ENCODE measurements at places on chromosomes 16 and 17.

DNA sequence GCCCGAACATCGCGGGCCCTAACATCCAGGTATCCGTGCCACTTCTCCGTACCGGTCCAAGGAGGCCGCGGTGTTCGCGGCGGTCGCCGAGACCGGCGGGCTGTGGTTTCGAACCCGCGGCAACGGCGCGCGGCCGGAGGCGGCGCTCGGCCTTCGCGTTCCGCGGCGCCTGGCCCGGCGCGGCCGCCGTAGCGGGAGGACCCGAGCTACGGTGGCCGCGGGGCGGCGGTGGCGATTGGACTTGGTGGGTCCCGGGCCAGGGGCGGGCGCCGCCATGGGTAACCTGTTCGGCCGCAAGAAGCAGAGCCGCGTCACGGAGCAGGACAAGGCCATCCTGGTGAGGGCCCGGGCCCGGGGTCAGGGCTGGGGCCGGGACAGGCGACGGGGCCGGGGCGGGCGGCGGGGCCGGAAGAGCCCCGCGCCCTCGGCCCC lies at the start of gene CHMP6:
CHMP6 (plus strand) TSS at position 197 of the 432 bp plus-strand sequence; CDS start at position 275, 78 bp downstream.
- no peak for DNase-seq

- DNase-seq, result no peak
These were observed 17.1 kb downstream of the MRM3 start for GRCh38 chr17:799261-799660.

- peak; percentile 53 for DNase-seq
These were observed 20.9 kb upstream of the NSRP1 start for GRCh38 chr17:30095507-30096244.

GRCh38 chr16:667780-668518 lies at the start of gene RHOT2:
Gene RHOT2 (plus strand): TSS chr16:668132. CDS start chr16:668200, 68 bp downstream.
- peak; percentile 67 for DNase-seq

GRCh38 chr17:1083451-1084187 lies 86.7 kb downstream of the TIMM22 start:
- DNase-seq, result peak; percentile 18

DNA sequence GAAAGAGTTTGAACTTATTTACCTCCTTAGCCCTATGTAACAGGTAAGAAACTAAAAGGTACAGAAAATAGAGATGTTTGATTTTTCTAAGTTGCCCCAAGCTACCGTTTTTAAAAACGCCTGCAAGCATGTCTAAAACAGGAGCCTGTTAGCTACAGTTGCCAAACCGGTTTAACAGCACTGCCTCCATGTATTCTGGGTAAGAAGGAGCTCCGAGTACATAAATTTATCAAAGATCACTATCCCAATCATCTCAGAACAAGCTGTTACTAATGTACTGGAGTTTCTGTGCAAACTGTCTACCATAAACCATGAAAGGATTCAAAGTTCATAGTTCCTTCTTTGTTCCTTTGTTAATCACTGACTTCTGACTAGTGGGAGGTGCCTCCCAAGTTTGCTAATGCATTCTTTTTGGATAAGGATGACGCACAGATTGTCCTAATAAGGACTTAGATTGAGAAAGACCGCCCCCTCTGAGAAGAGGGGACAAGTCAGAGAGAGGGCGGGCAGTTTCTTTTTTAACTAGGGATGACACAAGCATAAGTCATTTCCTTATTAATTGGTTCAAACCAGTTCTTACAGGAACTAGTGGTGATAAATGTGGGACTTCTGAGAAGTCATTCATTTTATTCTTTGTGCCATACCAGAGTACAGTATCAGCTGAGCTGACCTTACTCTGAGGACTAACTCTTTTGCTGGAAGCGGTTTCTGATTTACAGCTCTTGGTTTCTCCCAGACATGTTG lies 55.3 kb downstream of the TUBD1 start:
- peak; percentile 99 for DNase-seq

DNA sequence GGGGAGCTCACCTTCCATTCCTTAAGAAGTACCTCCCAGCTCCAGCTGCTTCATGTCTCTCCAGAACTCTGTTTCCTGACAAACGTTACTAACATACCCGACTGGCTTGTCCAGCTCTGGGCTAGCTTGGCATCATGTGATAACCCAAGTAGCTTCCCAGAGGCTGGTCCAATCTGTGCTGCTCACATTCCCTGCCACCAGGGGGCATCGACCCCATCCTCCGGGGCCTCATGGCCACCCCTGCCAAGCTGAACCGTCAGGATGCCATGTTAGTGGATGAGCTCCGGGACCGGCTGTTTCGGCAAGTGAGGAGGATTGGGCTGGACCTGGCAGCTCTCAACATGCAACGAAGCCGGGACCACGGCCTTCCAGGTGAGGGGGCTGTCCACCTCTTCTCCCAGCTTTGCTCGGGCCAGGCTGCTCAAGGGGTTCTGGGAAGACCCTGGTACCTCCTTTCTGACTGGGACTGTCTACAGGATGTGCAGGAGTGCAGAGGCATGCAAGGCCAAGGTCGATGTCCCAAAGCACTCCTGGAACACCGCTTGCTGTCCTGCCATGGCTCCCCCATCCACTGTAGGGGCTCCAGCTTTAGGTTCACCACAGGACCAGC lies 7.6 kb downstream of the EPX start:
- peak; percentile 68 for DNase-seq

DNA sequence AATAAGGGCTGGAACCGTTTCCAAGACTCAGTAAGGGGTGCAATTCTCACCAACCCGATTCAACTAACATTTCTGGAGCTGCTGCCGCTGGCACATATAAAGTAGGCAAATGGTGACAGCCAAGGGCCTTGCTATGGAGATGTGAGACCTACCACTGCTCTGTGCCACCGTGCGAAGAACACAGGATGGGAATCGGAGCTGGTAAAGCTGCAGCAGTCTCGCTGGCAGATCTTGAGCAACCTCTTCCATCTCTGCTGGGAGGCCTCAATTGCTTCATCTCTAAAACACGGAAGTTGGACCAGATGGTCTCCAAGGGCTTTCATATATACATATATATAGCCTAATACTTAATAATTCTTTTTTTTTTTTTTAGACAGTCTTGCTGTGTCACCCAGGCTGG lies 128.9 kb upstream of the RCVRN start:
- no peak for DNase-seq

GRCh38 chr16:4915226-4915761 lies 21.7 kb downstream of the PPL start:
- no peak for DNase-seq

DNA sequence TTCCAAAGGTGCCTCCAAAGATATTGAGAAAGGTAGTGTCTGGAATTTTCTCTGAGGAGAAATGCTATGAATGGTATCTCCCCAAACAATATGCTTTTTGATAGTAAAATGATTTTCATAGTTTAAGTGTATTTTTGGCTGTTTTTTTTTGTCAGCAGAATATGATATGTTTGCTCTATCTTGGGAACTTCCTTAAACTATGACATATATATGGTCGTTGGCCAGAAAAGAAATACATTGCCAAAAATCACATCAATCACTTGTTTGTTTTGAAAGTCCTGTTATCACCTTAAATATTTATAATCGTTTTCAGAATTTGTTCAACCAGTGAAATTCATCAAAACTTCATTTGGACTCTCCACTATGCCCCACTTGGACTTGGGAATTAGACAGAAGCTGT lies 816.9 kb downstream of the CDH11 start:
- DNase-seq, result no peak

DNA sequence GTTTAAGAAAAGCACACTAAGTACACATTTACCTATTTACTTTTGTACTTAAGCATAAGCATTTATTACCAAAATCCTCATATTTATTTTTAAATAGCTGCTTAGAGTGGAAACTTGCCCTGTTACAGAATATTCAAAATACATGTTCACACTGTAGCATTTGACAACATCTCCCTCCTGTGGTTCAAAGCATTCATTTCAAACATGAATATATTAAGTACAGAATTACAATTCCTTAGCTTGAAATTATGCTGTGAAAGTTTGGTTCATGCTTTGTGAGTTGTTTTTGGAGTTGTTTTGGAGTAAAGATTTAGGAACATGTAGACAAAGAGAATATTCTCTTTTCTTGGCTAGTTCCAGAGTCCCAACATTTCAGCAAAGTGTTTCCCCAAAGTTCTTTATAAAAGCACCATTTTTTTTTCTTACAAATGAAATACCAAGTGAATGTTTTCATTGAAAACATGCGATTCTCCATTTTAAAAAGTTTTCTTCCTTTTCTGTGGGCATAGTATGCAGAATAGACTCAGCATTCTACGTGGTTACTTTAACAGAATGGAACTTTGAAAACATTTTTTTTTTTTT lies 33.2 kb downstream of the TUBD1 start:
- DNase-seq, result peak; percentile 41

DNA sequence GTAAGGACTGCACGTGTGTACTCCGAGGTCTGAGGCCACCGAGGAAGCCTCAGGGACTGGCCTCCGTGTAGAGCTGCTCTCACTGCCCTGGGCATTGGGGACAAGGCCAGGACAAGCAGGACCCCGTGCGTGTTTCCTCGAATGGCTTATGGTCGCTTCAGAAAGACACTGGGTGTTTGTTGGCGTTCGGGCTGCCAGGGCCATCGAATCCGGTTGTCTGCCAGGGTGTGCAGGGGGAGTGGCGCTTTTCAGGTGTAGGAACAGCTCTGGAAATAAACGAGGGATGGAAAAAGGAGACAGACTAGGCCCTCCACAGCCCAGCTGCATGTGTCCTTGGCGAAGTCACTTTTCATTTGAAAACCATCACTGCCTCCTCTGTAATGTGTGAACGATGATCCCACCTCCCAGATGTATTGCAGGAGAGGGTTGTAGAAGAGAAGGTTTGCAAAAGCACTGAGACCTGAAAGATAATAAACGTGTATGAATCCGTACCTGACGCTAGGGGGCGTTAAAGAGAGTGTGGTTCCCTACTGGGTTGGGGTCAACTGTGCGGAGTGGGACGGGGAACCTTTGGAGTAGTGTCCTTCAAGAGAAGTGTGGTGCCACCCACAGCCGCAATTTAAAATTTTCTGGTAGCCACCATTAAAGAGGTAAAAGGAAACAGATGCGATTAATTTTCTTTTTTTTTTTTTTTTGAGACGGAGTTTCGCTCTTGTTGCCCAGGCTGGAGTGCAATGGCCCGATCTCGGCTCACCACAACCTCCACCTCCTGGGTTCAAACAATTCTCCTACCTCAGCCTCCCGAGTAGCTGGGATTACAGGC lies 2.1 kb upstream of the ZSCAN10 start:
- DNase-seq, result no peak

- DNase-seq, result no peak
These were observed 13.8 kb upstream of the BCAR1 start for GRCh38 chr16:75264999-75265910.

GRCh38 chr16:57315416-57315815 lies 30.9 kb upstream of the PLLP start:
- DNase-seq, result no peak

DNA sequence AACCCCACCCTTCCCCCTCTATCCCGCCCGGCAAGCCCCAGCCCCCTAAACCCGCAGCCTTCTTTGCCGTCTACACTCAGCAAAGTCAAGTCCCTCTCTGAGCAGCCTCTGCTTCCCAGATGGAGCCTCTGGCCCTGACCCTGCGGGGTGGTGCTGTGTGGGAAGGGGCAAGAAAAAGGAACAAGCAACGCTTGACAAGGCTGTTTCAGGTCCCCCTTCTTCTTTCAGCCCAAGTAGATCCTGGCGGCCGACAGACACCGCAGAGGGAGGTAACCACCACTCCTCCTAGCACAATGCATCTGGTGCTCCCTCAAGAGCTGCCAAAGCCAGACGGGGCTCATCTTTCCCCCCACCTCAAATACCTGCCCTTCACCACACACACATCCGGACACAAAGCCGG lies 178.3 kb downstream of the ENGASE start:
- DNase-seq, result no peak

GRCh38 chr16:1053121-1053521 lies 19.4 kb upstream of the SSTR5 start:
- no peak for DNase-seq

GRCh38 chr16:51133688-51134087 lies 17.4 kb downstream of the SALL1 start:
- no peak for DNase-seq

DNA sequence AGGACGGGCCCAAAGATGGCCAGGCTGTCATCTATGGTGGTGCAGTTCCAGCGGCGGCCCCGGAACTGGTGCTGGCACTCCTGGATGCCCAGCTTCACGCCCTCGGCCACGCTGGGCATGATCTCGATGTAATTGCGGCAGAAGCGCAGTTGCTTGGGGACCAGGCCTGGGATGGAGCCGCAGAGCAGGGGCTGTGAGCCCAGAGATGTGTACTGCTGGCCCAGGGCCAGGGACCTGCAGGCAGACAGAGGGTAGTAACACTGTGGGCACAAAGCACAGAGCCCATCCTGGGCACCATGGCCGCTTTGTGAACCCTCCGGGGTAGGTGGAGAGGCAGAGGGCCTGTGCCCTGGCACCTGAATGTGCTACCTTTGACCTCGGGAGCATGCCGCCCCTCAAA lies 44.8 kb downstream of the WNT3 start:
- DNase-seq, result no peak

- DNase-seq, result no peak
These were observed 14.7 kb downstream of the CYBC1 start for GRCh38 chr17:82435601-82436583.

DNA sequence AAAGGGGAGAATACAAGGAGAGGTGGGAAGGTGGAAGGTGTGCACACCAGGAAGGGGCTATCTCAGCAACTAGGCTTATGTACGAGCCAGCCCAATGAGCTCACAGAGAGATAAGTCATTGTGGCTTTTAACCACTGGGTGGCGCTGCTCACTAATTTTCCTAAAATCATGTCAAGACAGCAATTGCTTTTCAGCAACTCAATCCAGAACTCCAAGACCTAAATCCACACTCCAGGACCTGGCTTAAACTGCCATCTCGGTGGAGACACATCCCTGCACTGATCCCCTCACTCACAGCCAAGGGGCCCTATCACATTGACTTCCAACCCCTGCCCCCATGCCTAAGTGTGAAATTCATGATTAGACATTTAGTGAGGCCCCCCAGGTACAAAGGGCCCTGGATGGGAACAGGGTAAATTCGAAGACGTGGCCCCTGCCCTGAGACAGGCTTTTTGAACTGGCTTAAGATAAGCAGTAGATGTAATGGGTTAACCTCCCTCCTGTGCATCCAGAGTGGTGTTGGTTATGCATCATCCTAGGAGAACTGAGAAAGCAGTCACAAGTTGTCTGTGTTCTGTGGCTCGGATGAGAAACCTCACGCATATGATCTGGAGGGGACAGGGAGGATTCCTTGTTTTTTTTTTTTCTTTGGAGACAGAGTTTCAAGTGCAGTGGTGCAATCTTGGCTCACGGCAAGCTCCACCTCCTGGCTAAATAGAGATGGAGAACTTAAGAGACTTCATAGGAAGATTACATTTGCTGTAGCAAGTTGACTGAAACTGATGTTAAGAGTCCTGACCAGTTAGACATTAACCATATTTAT lies 11.5 kb downstream of the CCL16 start:
- peak; percentile 44 for DNase-seq

DNA sequence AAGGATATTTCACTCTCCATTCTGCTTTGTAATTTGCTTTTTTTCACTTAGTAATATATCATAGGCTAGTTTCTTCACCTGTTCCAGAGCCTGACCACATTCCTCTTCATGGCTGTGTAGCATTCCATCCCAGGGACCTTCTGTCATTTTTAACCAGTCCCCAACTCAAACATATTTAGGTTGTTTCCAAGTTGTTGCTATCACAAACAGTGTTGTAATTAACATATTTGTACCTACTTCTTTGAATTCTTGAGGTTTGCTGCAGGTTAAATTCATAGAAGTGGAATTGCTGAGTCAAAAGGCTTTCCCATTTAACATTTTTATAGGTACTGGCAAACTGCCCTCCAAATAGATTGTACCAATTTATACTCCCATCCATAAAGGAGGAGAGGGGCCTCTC lies 65.1 kb upstream of the MED9 start:
- no peak for DNase-seq
